Occipital lobe (tissue), 3 donors: ENCODE measurements at places on chromosomes 2 and 18. TPM values are rescaled to one million over a fixed set of nuclear protein-coding genes. Genes with fewer than 3 reads are reported as not detected.

REL gene
- total RNA-seq, result 8.6 TPM

PDE11A gene
- total RNA-seq, result 1.7 TPM

ADAM17 gene
- 31.2 TPM for total RNA-seq

RGPD3 gene
- total RNA-seq, result 0.94 TPM

SPR gene
- 1.2 TPM for total RNA-seq

RIOK3 gene
- total RNA-seq, result 55.7 TPM

OTOF gene
- 0.47 TPM for total RNA-seq

HADHA gene
- 89.1 TPM for total RNA-seq

FLACC1 gene
- 3.7 TPM for total RNA-seq

ZAP70 gene
- 1.1 TPM for total RNA-seq

HES6 gene
- 80.8 TPM for total RNA-seq

KLHL30 gene
- 0.16 TPM for total RNA-seq

DPP4 gene
- 6.4 TPM for total RNA-seq

RESP18 gene
- total RNA-seq, result not detected

LIPG gene
- 18.2 TPM for total RNA-seq

GPR17 gene
- total RNA-seq, result 6.1 TPM

EGR4 gene
- not detected for total RNA-seq

STPG4 gene
- total RNA-seq, result 0.78 TPM

CNDP1 gene
- 0.16 TPM for total RNA-seq

GIGYF2 gene
- 111 TPM for total RNA-seq

NPC1 gene
- 25.3 TPM for total RNA-seq

EFHD1 gene
- 1.1 TPM for total RNA-seq
